ENCODE measurements at places on chromosomes 2 and 18. TPM values are rescaled to one million over a fixed set of nuclear protein-coding genes. Genes with fewer than 3 reads are reported as not detected.

CAPN14 gene
- total RNA-seq, result 0.26 TPM

MREG gene
- total RNA-seq, result 17.1 TPM

TANC1 gene
- 53.5 TPM for total RNA-seq

GRCh38 chr18:46152436-46152807, 48.2 kb downstream of the HAUS1 start:
- peak; percentile 54 for DNase-seq

DNA sequence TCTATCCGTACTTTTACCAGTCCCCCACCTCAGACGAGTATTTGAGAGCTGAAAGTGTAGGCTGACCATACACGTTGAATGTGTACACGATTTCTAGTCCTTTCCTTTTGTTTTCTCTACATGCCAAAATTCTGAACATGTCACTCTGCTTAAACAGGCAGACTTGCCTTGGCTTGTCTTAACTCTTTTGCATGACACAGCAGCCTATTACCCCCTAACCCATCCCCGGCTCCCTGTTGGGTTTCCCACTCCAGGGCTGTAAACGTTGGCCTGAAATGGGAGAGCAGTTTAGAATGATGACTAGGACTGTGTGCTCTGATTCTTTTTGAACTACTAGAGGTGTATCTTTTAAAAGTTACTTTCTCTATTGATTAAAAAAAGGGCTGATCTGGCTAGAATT, 19.1 kb downstream of the MTCL1 start:
- DNase-seq, result no peak

GRCh38 chr2:216034065-216034464, 20.7 kb upstream of the MREG start:
- no peak for DNase-seq

Measured in left lung (tissue), 14 donors.